Nasal cavity respiratory epithelium epithelial cell of viscerocranial mucosa (primary cell): ENCODE measurements at places on chromosomes 13 and 19. TPM values are rescaled to one million over a fixed set of nuclear protein-coding genes. Genes with fewer than 3 reads are reported as not detected.

Gene IL11
- total RNA-seq, result 0.34 and 1.6 TPM in 2 replicates

Gene DAND5
- total RNA-seq, result 0.07 TPM in 1 of 2 replicates, not detected in the other

Gene KCTD12
- total RNA-seq, result 14.4 and 31.4 TPM in 2 replicates

Gene KLHL1
- not detected in 2 replicates for total RNA-seq

Gene ZNF878
- total RNA-seq, result under 0.01 and 0.43 TPM in 2 replicates
